ENCODE measurements at places on chromosomes 5 and 9. TPM values are rescaled to one million over a fixed set of nuclear protein-coding genes. Genes with fewer than 3 reads are reported as not detected.

The PCDHA1 gene
- total RNA-seq, result not detected

DNA sequence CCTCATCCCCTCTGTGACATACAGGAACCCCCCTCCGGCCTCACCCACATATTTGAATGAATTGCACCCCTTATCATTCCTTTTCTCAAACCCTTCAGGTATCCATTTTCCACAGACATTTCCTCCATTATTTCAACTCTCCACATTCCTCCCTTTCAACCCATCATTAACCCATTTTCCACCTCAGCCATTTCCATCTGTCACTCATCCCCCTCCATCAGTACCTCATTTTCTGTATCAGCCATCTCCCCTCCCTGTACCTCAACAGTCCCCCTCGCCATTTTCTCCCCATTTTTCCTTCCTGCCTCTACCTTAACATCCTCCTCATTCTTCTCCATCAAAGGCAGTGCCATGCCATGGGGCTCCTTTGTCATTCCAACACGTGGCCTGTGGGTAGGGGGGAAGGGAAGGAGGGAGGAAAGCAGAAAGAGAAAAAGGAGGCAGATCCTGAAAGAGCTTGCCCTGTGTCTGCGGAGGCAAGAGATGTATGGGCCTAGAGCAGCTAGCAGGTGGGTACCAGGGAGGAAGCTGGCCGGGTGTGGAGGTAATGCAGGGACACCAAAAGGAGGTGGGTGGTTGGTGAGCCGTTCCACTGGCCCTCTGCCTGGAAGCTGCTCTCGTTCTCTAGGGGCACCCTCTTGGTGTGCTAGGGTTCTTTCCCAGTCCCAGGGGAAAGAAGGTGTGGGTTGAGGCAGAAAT is 1.5 kb downstream of the DNAJB5 start:
- DNase-seq, result no peak

GRCh38 chr5:14210729-14211128 is 67.6 kb downstream of the TRIO start:
- no peak for DNase-seq

GRCh38 chr9:84866396-84867175 is 197.1 kb downstream of the NTRK2 start:
- no peak for DNase-seq

- DNase-seq, result no peak
Measured at GRCh38 chr5:111254613-111255012, 30.4 kb downstream of the CAMK4 start.

DNA sequence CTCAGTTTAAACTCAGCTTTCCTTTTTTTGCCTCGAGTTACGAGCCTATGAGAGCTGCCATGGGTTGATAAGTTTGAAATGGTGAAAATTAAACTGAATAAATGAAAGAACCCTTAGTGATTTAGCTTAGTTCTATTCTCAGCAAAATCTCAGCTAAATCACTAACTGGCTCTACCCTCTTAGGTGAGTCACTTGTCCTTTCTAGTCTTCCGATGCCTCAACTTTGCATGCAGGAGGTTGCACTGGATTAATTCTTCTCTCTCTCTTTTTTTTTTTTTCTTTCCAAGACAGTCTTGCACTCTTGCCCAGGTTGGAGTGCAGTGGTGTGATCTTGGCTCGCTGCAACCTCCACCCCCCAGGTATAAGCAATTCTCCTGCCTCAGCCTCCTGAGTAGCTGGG is 83.9 kb downstream of the PAPPA start:
- DNase-seq, result no peak

GRCh38 chr9:105026451-105026850 is 98.5 kb upstream of the ABCA1 start:
- DNase-seq, result no peak

- DNase-seq, result no peak
Measured at GRCh38 chr9:19148187-19148586, 20.9 kb upstream of the PLIN2 start.

DNA sequence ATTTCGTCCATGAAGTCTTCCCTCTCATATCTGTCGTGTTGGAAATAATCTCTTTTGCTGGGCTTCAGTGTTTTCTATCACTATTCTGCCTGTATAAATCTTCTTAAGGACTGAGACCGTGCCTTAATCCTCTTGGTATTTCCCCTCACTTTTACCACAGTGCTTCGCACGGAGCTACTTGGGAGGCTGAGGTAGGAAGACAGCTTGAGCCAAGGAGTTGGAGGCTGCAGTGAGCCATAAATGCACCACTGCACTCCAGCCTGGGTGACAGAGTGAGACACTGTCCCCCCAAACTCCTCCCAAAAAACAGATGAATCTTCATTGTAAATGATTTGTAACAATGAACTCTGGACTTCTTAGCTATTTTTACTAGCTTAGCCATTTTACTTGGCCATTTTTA is 57.8 kb downstream of the PHAX start:
- no peak for DNase-seq

Data from PC-9 (cell line).